ENCODE measurements at places on chromosomes 13 and 19. TPM values are rescaled to one million over a fixed set of nuclear protein-coding genes. Genes with fewer than 3 reads are reported as not detected.

The PLEKHF1 gene
- total RNA-seq: 18.0 TPM

The NLRP9 gene
- total RNA-seq: not detected

The TSHZ3 gene
- 2.4 TPM for total RNA-seq

The ZNF835 gene
- total RNA-seq: 4.7 TPM

The CYP2A6 gene
- 0.16 TPM for total RNA-seq

- no peaks in the 10 kb centered on the region for H3K27me3 ChIP-seq
- peaks cover 42% of the 10 kb centered on the region for H3K4me1 ChIP-seq
- DNase-seq: peak; percentile 85
- peak overlapping the region; percentile 13 for H3K4me3 ChIP-seq
- peak overlapping the region; percentile 75 for H3K27ac ChIP-seq
Measured at GRCh38 chr19:48630296-48631063, 6.7 kb downstream of the DBP start.

GRCh38 chr19:43620061-43621001 is 902 bp upstream of the ZNF428 start:
- H3K4me1 ChIP-seq: peaks cover 6% of the 10 kb centered on the region
- peak overlapping the region; percentile 96 for H3K27ac ChIP-seq
- DNase-seq: no peak
- no peaks in the 10 kb centered on the region for H3K36me3 ChIP-seq
- H3K4me3 ChIP-seq: peak overlapping the region; percentile 57

DNA sequence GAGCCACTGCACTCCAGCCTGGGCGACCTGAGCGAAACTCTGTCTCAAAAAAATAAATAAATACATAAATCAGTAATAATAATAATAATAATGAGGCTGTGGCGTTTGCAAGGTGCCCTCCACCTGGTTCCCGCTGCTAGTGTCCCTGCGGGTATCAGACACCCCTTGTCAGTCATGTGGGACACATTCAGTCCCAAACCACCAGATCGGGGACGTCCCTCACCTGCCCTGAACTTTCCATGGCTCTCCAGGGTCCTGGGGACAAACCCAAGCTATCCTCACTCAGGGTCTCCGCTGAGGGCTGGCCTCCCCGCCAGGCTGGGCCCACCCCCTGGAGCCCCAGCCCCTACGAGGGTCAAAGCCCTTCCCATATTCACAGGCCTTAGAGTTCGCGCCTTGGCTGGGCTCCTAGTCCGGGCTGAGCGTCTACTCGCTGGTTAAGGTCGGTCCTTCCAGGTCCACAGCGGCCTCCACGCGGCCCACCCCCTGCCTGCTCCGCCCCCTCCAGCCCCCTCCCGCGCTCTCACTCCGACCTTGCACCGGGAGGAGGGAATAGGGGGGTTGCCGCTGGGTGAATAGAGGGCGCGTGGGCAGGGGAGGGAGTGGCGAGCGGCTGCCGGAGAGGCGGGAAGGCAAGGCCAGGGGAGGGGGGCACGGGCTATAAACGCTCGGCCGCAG is 349 bp upstream of the KISS1R start:
- no peaks in the 10 kb centered on the region for H3K36me3 ChIP-seq
- peaks cover 15% of the 10 kb centered on the region for H3K4me1 ChIP-seq
- peaks cover 38% of the 10 kb centered on the region for H3K27me3 ChIP-seq
- no peak overlapping the region for H3K27ac ChIP-seq

GRCh38 chr13:29861694-29862110 is 11.3 kb upstream of the UBL3 start:
- H3K27ac ChIP-seq: no peak overlapping the region
- H3K4me1 ChIP-seq: no peaks in the 10 kb centered on the region
- H3K27me3 ChIP-seq: no peaks in the 10 kb centered on the region
- no peak for DNase-seq
- no peak overlapping the region for H3K4me3 ChIP-seq
- H3K36me3 ChIP-seq: no peaks in the 10 kb centered on the region

DNA sequence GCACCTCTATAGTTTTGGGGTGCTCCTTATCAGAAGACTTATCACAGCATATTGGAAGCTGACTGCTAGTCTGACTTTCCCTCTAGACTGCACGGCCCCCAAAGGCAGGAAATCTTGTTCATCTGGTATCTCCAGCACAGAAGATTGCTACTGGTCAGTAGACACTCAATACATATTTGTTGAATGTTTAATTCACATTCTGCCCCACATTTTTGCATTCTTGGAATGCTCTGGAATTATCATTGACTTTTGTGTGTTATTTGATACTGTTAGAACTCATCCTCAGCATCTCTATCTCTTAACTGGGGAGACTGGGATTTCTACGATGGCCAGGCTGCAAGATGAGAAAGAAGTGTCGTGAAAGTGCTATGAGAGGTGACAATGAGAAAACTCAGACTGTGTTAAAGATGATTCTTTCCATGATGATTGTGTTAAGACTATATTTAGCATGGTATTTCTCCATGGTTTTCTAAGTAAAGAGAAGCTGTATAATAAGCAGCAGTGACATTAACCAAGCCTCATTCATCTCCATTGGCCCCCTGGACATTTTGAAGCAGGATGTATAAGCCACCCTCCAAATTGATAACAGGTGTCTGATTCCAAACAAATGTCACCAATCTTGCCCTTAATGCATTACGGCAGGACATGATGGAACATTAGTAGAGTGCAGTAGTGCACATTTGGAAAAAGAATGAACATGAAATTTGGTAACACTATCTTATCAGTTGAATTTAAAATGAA is 440.9 kb downstream of the RFC3 start:
- DNase-seq: no peak
- no peak overlapping the region for H3K27ac ChIP-seq
- no peaks in the 10 kb centered on the region for H3K36me3 ChIP-seq
- H3K4me3 ChIP-seq: no peak overlapping the region
- peaks cover 4% of the 10 kb centered on the region for H3K4me1 ChIP-seq

- no peaks in the 10 kb centered on the region for H3K36me3 ChIP-seq
- DNase-seq: no peak
- H3K4me3 ChIP-seq: no peak overlapping the region
- H3K27ac ChIP-seq: no peak overlapping the region
- H3K27me3 ChIP-seq: no peaks in the 10 kb centered on the region
Measured at GRCh38 chr13:50366488-50367174, 351.4 kb downstream of the KCNRG start.

- no peak overlapping the region for H3K4me3 ChIP-seq
- no peaks in the 10 kb centered on the region for H3K27me3 ChIP-seq
- H3K4me1 ChIP-seq: no peaks in the 10 kb centered on the region
- DNase-seq: no peak
- H3K27ac ChIP-seq: no peak overlapping the region
Measured at GRCh38 chr13:107712145-107712860, 503.0 kb downstream of the LIG4 start.

DNA sequence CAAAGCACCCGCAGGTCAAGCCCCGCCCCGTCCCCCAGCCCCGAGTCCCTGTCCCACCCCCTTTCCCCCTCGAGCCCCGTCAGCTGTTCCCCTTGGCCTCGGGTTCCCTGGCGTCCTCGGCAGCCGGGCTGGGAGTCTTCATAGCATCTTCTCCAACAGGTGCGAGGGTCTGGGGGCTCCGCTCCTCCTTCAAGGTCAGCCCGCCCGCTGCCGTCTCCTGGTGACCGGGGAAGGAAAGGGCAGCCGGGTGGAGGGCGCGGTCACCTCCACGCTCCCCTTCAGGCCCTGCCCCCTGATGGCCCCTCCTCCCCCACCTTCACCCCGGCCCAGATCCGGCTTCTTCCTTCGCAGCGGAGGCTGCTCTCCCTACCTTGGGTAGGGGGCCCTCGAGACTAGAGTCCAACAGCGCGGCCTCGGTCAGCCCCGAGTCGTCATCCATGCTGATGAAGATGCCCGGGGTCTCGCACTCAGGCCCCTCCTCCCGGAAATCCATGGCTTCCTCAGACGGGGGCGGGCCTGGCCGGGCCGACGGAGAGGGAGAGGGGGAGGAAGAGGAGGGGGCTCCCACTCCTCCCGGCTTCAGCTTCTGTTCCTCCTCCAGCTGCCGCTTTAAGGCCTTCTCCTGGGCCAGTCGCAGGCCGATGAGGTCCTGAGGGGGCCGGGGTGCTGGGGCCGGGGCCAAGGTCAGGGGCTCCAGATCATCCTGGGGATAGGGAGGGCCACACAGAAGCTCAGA is 541 bp upstream of the RSPH6A start:
- no peaks in the 10 kb centered on the region for H3K27me3 ChIP-seq
- peaks cover 19% of the 10 kb centered on the region for H3K4me1 ChIP-seq
- no peak overlapping the region for H3K27ac ChIP-seq
- H3K4me3 ChIP-seq: peak overlapping the region; percentile 48
- DNase-seq: peak; percentile 55
- H3K36me3 ChIP-seq: no peaks in the 10 kb centered on the region

DNA sequence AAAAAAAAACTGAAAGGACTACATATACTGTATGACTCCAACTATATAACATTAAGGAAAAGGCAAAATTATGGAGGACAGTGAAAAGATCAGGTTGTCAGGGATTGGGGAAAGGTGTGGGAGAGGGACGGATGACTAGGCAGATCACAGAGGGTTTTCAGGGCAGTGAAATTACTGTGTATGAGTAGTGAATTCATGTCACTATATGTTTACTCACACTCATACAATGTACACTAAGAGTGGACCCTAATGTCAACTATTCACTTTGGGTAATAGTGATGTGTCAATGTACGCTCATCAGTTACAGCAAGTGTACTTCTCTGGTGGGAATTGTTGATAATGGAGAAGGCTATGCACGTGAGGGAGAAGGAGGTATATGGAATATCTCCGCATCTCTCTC is 144.3 kb downstream of the ITGBL1 start:
- no peaks in the 10 kb centered on the region for H3K27me3 ChIP-seq
- H3K27ac ChIP-seq: no peak overlapping the region
- no peak overlapping the region for H3K4me3 ChIP-seq

- no peaks in the 10 kb centered on the region for H3K36me3 ChIP-seq
- H3K4me3 ChIP-seq: no peak overlapping the region
- no peak overlapping the region for H3K27ac ChIP-seq
- DNase-seq: no peak
Measured at GRCh38 chr13:98389319-98389718, 187.6 kb downstream of the STK24 start.

DNA sequence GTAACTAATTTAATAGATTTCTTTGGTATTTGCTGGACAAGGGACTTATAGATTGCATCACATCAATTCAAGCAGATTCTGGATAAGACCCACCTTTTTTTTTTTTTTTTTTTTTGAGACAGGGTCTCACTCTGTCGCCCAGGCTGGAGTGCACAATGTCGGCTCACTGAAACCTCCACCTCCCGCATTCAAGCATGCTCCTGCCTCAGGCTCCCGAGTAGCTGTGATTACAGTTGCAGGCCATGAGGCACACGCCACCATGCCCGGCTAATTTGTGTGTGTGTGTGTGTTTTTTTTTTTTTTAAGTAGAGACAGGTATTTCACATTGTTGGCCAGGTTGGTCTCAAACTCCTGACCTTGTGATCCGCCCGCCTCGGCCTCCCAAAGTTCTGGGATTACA is 4.2 kb upstream of the PRODH2 start:
- peaks cover 35% of the 10 kb centered on the region for H3K27me3 ChIP-seq
- H3K4me1 ChIP-seq: no peaks in the 10 kb centered on the region
- no peak for DNase-seq
- no peak overlapping the region for H3K4me3 ChIP-seq
- no peaks in the 10 kb centered on the region for H3K36me3 ChIP-seq

DNA sequence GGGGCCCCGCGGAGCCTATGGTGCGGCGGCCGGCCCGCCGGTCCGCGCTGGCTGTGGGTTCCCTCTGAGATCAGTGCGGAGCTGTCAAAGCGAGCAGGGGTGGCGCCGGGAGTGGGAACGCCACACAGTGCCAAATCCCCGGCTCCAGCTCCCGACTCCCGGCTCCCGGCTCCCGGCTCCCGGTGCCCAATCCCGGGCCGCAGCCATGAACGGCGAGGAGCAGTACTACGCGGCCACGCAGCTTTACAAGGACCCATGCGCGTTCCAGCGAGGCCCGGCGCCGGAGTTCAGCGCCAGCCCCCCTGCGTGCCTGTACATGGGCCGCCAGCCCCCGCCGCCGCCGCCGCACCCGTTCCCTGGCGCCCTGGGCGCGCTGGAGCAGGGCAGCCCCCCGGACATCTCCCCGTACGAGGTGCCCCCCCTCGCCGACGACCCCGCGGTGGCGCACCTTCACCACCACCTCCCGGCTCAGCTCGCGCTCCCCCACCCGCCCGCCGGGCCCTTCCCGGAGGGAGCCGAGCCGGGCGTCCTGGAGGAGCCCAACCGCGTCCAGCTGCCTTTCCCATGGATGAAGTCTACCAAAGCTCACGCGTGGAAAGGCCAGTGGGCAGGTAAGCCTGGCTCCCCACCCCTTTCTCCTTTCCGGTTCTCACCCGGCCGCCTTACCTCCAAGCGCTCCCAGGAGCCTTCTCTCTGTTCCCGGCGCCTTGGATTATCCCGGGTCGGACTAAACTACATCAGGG is at the start of gene PDX1:
PDX1 (plus strand) TSS at position 67 of the 743 bp plus-strand sequence; CDS start at position 206, 139 bp downstream.
- no peak for DNase-seq
- peak within 1 kb of the TSS; percentile 26 for H3K4me3 ChIP-seq
- no peak within 1 kb of the TSS for H3K27ac ChIP-seq

- no peaks in the 10 kb centered on the region for H3K36me3 ChIP-seq
- no peaks in the 10 kb centered on the region for H3K27me3 ChIP-seq
- no peak overlapping the region for H3K4me3 ChIP-seq
- no peak overlapping the region for H3K27ac ChIP-seq
- no peaks in the 10 kb centered on the region for H3K4me1 ChIP-seq
Measured at GRCh38 chr19:27773318-27774094, 1439.4 kb downstream of the UQCRFS1 start.

- H3K27me3 ChIP-seq: no peaks in the 10 kb centered on the region
- peaks cover 2% of the 10 kb centered on the region for H3K4me1 ChIP-seq
- H3K27ac ChIP-seq: no peak overlapping the region
- no peaks in the 10 kb centered on the region for H3K36me3 ChIP-seq
Measured at GRCh38 chr13:113602291-113602988, 17.9 kb downstream of the TFDP1 start.

DNA sequence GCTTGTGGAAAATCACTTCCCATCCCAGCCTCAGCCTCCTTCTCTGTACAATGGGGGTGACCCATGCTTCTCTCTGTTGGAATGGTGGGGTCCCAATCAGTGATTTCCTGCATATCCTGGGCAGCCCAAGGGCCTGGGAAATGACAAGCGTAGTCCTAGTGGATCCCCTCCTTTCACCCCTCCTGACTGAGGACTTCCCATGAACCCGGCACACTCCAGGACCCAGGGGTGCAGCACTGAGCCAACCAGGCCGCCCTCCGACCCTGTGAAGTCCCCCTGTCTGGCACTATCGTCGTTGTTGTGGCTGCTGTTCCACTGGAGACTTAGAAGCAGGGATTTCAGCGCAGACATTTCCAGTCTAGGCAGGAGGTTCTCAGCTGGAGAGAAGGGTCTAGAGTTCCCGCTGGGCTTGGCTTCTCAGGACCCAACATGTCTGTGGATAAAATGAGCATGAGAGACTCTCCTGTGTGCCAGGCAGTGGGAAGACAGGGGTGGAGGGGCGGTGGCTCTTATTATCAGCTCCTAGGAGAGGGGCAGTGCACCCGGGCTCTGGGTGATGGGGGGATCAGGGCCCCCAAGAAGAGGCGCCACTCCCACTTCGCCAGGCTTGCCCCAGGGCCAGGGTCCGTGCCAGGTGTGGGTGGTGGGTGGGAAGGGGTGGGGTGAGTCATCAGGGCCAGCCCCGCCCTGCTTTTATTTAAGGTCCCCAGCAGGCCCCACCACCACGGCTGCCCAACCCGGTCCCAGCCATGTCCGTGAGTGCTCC is at the start of gene LGALS7B:
LGALS7B (plus strand) TSS at position 723 of the 766 bp plus-strand sequence; CDS start at position 750, 27 bp downstream.
- no peaks in the 10 kb centered on the region for H3K36me3 ChIP-seq
- H3K4me3 ChIP-seq: no peak within 1 kb of the TSS
- no peak within 1 kb of the TSS for H3K27ac ChIP-seq
- peaks cover 5% of the 10 kb centered on the region for H3K4me1 ChIP-seq
- H3K27me3 ChIP-seq: no peaks in the 10 kb centered on the region

All from heart left ventricle (tissue), 16 donors.